ENCODE measurements at places on chromosomes 3 and 15.

- DNase-seq = no peak
Observed at GRCh38 chr3:182690172-182690571, 103.1 kb upstream of the ATP11B start.

- DNase-seq = no peak
Observed at GRCh38 chr3:149023951-149024350, 32.6 kb downstream of the GYG1 start.

DNA sequence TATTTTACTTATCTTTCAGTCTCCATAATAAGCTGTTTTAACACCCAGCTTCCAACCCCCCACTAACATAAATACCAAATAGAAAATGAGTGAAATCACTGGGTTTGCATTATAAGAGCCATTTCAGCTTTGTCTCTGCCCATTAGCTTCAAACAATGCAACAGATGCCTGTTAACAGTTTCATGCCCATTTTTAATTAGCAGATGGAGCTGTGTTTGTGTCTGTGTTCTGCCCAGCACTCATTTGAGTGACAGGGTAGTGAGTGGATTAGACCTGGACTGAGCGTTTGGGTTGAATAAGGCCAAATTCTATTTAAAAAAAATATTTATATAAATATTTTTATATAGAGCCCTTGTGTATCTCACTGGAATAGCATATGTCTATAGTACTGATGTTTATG, 7.4 kb downstream of the RAB8B start:
- no peak for DNase-seq

GRCh38 chr3:15405448-15406050, 21.8 kb downstream of the METTL6 start:
- DNase-seq = no peak

- no peak for DNase-seq
Observed at GRCh38 chr15:81500081-81500480, 126.1 kb upstream of the TMC3 start.

- no peak for DNase-seq
Observed at GRCh38 chr3:187880441-187880840, 135.2 kb upstream of the BCL6 start.

- DNase-seq = no peak
Observed at GRCh38 chr3:136802481-136802996, 16.4 kb upstream of the SLC35G2 start.

- no peak for DNase-seq
Observed at GRCh38 chr15:95687686-95688085, 642.8 kb upstream of the NR2F2 start.

Measured in activated T-helper 1 cell treated with anti-CD3 and anti-CD28 coated beads, Interleukin-2, amount 50 U/mL, for 16 hours (primary cell).